ENCODE measurements at places on chromosomes 5 and 9.
A peak's percentile ranks its signal among the peaks of the same experiment; 100 is the strongest.

- H3K27ac ChIP-seq = peak overlapping the region; percentile 88
- H3K4me1 ChIP-seq = no peaks in the 10 kb centered on the region
- no peaks in the 10 kb centered on the region for H3K36me3 ChIP-seq
- no peaks in the 10 kb centered on the region for H3K27me3 ChIP-seq
Observed at GRCh38 chr9:130579738-130580463, 524 bp downstream of the FUBP3 start.

DNA sequence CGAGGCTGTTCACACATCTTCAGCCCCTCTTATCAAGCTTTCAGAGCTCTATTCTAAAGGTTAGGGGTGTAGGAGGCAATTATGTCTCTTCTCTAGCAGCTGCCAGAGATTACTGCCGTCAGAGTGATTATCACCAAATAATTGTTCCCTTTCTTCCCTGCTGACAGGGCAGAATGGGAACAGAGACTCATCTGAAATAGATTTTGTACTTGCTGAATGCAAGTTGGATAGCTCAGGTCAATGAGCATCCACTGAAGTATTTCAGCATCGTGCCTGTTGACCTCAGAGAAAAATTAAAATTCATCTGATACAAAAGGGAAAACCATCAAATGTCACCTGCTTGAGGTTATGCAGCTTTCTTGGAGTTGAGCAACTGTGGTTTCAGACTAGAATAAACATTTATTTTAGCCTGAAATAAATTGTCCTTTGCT lies 213.7 kb upstream of the MAP3K1 start:
- H3K36me3 ChIP-seq = no peaks in the 10 kb centered on the region
- H3K27me3 ChIP-seq = no peaks in the 10 kb centered on the region
- no peak overlapping the region for H3K27ac ChIP-seq

GRCh38 chr5:64050296-64050695 lies 88.1 kb upstream of the HTR1A start:
- no peaks in the 10 kb centered on the region for H3K36me3 ChIP-seq
- H3K27ac ChIP-seq = no peak overlapping the region
- DNase-seq = no peak
- no peaks in the 10 kb centered on the region for H3K27me3 ChIP-seq
- no peak overlapping the region for H3K4me3 ChIP-seq
- H3K4me1 ChIP-seq = no peaks in the 10 kb centered on the region

GRCh38 chr9:69485466-69485865 lies 160.5 kb downstream of the ENTREP1 start:
- H3K27me3 ChIP-seq = no peaks in the 10 kb centered on the region
- DNase-seq = no peak
- no peak overlapping the region for H3K27ac ChIP-seq
- no peak overlapping the region for H3K4me3 ChIP-seq
- no peaks in the 10 kb centered on the region for H3K4me1 ChIP-seq

GRCh38 chr5:145996135-145996534 lies 59.8 kb downstream of the SH3RF2 start:
- no peaks in the 10 kb centered on the region for H3K4me1 ChIP-seq
- no peaks in the 10 kb centered on the region for H3K27me3 ChIP-seq
- no peak for DNase-seq
- H3K27ac ChIP-seq = no peak overlapping the region

DNA sequence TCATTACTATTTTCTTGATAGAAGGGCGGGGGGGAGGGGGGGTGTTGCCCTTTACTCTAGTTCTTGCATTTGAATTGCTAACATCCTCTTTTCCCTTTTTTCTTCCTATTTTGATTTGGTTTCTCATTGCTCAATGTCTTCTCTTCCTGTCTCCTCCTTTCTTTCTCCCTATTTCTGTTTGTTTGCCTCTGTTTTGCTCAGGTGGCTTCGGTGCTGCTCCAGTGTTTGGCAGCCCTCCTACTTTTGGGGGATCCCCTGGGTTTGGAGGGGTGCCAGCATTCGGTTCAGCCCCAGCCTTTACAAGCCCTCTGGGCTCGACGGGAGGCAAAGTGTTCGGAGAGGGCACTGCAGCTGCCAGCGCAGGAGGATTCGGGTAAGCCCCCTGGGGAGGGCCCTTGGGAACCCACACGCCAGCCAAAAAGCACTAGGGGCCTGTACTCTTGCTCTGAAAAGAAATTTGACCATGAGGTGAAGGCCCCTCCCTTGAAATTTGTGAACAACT lies 48.3 kb downstream of the FAM78A start:
- H3K27me3 ChIP-seq = no peaks in the 10 kb centered on the region
- H3K4me1 ChIP-seq = no peaks in the 10 kb centered on the region
- DNase-seq = no peak
- no peak overlapping the region for H3K4me3 ChIP-seq

DNA sequence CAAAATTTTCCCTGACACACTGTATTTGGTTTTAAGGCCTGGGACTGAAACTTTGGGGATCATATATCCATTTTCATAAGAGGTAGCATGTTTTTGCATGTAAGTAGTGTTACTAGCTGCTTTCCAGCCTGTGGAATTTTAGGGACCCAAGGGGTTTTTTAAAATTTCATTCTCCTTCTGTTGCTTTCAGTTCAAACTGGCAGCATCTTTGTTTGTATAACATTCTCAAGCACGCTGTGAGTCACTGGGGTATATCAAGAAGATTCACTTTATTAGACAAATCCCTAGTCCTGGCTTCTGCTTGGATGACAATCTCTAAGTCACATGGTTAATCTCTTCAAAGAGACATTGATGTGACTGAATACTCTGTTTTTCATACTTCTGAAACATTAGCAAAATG lies 479.0 kb downstream of the CYLC2 start:
- DNase-seq = no peak
- H3K27ac ChIP-seq = no peak overlapping the region
- H3K4me1 ChIP-seq = no peaks in the 10 kb centered on the region
- no peak overlapping the region for H3K4me3 ChIP-seq

GRCh38 chr5:124583469-124584350 lies 162.7 kb downstream of the ZNF608 start:
- H3K27me3 ChIP-seq = no peaks in the 10 kb centered on the region
- DNase-seq = no peak
- H3K4me1 ChIP-seq = no peaks in the 10 kb centered on the region
- H3K36me3 ChIP-seq = no peaks in the 10 kb centered on the region
- H3K4me3 ChIP-seq = no peak overlapping the region
- H3K27ac ChIP-seq = no peak overlapping the region

DNA sequence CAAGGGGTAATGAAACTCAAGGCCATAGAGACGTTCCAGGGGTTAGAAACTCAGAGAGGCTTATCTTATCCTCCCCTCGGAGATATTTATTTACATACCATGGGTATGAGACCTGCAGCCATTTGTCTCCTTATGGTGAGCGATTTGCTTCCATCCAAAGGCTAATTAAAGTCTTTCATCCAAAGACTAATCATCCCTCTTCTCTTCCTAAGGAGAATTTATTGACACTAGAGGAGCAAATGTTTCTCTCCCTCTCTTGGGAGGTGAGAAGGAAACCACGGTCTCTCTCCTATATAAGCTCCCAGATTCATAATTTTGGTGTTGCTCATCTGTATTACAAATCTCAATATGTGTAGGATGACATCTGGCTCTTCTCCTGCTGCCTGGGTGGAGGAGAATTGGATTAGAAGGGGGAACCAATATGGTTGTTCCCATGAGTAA lies 31.0 kb upstream of the RPS23 start:
- no peak overlapping the region for H3K4me3 ChIP-seq
- no peaks in the 10 kb centered on the region for H3K4me1 ChIP-seq
- H3K36me3 ChIP-seq = no peaks in the 10 kb centered on the region
- H3K27me3 ChIP-seq = no peaks in the 10 kb centered on the region
- DNase-seq = no peak

- H3K4me3 ChIP-seq = peak overlapping the region; percentile 81
- no peak for DNase-seq
- no peaks in the 10 kb centered on the region for H3K36me3 ChIP-seq
- H3K27me3 ChIP-seq = no peaks in the 10 kb centered on the region
Observed at GRCh38 chr9:128553728-128554127, 1.3 kb downstream of the SPTAN1 start.

GRCh38 chr9:107426126-107426525 lies 63.4 kb downstream of the KLF4 start:
- H3K27ac ChIP-seq = no peak overlapping the region
- no peak overlapping the region for H3K4me3 ChIP-seq
- no peaks in the 10 kb centered on the region for H3K4me1 ChIP-seq
- no peaks in the 10 kb centered on the region for H3K27me3 ChIP-seq

DNA sequence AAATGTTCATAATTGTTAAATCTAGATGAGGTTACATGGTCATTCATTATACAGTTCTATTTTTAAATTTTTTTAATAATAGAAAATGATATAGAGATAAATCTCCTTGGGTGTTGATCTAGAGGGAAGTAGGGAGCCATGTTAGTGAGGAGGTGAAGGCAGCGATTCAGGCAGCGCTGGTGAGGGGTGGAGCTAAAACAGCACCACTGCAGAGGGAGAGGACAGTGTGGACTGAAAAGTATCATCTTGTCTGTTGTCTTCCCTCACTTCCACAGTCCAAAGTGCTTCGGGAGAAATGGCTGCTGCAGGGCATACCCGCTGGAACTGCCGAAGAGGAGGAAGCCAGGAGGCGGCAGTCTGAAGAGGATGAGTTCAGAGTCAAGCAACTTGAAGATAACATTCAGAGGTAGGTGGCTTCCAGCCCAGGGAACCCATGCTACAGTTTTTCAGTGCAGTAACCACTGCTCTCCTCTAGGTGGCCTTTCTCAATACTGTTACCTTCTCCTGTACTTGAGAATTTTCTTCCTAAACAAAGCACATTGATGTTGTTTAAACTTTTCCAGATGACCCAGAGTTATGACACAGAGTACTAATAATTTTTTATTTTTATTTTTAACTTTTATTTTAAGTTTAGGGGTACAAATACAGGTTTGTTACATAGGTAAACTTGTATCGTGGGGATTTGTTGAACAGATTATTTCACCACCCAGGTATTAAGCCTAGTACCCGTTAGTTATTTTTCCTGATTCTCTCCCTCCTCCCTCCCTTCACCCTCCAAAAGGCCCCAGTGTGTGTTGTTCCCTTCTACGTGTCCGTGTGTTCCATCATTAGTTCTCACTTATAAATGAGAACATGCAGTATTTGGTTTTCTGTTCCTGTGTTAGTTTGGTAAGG lies 100.5 kb downstream of the PALM2AKAP2 start:
- no peak for DNase-seq
- H3K36me3 ChIP-seq = no peaks in the 10 kb centered on the region
- no peak overlapping the region for H3K27ac ChIP-seq
- no peaks in the 10 kb centered on the region for H3K27me3 ChIP-seq

DNA sequence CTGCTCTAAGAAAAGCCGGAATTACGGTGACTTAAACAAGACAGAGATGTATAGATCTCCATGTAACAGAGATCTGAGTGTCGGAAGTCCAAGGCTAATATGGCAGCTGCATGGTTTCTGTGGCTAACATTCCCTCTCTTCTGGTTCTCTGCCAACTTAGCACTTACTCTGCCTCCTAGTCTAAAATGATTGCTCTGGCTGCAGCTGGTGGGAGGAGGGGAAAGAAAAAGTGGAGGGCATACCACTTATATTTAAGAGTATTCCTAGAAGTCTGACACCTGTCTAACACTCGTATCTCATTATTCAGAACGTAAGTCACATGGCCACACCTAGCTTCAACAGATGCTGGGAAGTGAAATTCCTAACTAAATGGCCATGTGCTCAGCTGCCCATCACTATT lies 551.5 kb upstream of the TLE4 start:
- no peak for DNase-seq
- no peak overlapping the region for H3K4me3 ChIP-seq
- H3K4me1 ChIP-seq = no peaks in the 10 kb centered on the region
- H3K27me3 ChIP-seq = no peaks in the 10 kb centered on the region

- H3K36me3 ChIP-seq = no peaks in the 10 kb centered on the region
- peak overlapping the region; percentile 76 for H3K27ac ChIP-seq
- H3K27me3 ChIP-seq = no peaks in the 10 kb centered on the region
- peaks cover 13% of the 10 kb centered on the region for H3K4me1 ChIP-seq
- no peak for DNase-seq
Observed at GRCh38 chr9:87122947-87123685, 175.8 kb upstream of the GAS1 start.

GRCh38 chr5:61139931-61140330 lies 22.3 kb downstream of the SMIM15 start:
- no peaks in the 10 kb centered on the region for H3K4me1 ChIP-seq
- H3K27me3 ChIP-seq = no peaks in the 10 kb centered on the region

DNA sequence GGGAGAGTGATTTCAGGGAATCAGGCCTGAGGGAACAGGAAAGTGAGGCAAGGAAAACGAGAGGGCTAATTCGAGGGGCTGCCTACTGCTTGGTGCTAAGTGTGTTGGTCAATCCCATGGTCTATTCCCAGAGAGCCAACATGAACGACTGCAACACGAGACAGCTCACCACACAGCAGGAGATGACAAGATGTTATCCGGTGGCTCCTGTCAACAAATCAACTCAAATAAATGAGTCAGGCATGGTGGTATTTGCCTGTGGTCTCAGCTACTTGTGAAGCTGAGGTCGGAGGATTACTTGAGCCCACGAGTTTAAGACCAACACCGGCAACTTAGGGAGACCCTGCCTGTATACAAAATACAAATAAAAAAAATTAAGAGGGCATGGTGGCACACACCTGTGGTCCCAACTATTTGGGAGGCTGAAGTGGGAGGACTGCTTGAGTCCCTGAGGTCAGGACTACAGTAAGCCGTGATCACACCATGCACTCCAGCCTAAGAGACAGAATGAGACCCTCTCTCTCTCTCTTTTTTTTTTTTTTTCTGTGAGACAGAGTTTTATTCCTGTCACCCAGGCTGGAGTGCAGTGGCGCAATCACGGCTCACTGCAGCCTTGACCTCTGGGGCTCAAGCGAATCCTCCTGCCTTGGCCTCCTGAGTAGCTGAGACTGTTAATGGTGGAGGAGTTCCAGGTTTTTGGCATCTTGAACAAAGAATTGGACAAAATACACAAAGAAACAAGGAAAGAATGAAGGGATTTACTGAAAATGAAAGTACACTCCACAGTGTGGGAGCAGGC lies 9.0 kb upstream of the FAF2 start:
- no peak overlapping the region for H3K27ac ChIP-seq
- H3K36me3 ChIP-seq = no peaks in the 10 kb centered on the region
- no peak for DNase-seq
- H3K4me3 ChIP-seq = no peak overlapping the region

GRCh38 chr5:86797677-86798076 lies 179.9 kb downstream of the COX7C start:
- H3K27me3 ChIP-seq = no peaks in the 10 kb centered on the region
- H3K36me3 ChIP-seq = no peaks in the 10 kb centered on the region
- no peak overlapping the region for H3K27ac ChIP-seq

DNA sequence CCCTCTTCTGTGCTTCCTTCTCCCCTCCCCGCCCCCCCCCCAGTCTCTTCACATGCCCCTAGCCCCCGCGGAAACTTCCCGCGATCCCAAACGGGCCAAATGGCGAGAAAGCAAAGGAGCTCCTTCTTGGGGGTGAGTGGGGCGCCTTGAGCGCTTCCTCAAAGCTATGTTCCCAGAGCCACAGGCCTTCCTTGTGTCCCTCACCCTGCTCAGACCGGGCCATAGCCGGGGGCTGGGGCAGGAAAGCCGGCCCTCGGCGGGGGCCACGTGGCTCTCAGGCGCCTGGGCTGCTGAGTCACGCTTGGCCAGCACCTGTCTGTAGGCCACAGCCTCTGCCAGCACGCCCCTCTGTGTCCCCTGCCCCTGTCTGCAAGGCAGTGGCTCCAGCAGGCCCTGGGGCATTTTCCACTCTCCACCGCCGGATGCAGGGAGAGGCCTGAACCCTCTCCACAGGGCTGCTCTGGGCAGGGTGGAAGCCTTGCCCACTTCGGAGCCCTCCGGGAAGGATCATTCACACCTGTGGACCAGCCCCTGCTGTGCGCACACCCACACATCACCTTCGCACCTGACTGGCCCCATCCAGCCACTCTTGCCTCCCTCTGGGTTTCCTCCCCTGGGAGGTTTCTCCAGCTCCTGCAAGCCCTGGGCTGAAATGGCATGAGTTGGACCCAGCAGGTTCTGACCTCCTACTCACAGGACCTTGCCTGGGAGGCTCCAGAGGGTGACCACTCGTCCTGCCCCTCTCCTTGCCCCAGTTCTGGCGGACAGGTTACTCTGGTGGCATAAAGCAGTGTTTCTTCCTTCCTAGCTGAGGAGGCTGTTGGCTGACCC lies 1.2 kb upstream of the SQSTM1 start:
- peak overlapping the region; percentile 97 for H3K4me3 ChIP-seq
- H3K36me3 ChIP-seq = no peaks in the 10 kb centered on the region
- no peaks in the 10 kb centered on the region for H3K27me3 ChIP-seq
